ENCODE measurements at places on chromosomes 2 and 18.

- DNase-seq, result peak; percentile 8
Observed at GRCh38 chr2:7037340-7038333, 120.4 kb downstream of the RNF144A start.

- DNase-seq, result peak; percentile 54
Observed at GRCh38 chr2:85635636-85636035, 19.6 kb downstream of the USP39 start.

- no peak for DNase-seq
Observed at GRCh38 chr2:73575261-73575660, 67.0 kb downstream of the NAT8 start.

DNA sequence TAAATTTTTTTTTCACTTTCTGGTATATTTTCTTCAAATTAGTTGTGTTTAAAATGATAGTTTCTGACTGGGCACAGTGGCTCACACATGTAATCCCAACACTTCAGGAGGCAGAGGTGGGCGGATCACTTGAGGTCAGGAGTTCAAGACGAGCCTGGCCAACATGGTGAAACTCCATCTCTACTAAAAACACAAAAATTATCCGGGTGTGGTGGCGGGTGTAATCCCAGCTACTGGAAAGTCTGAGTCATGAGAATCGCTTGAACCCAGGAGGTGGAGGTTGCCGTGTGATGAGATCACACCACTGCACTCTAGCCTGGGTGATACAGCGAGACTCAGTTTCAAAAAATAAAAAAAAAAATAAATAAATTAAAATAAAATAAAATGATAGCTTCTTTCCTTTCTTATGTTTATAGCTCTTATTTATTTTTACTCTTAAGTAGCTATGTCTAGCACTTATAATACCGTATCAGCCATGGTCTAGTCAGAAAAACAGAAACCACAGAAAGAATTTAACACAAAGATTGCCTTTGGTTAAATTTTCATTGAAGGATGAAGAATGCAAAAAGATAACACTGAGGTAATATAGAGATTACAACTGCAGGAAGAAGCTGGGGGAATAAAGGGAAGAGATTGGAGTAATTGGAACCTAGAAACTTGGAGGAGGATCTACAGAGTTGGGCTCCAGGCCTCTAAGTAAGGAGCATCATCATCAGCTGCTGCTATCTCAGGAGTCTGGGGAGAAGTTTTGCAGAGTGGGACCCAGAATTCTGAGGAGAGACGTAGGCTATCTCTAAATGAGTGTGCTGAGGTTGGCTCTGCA lies 54.7 kb upstream of the MBOAT2 start:
- peak; percentile 75 for DNase-seq

- peak; percentile 91 for DNase-seq
Observed at GRCh38 chr2:109126501-109126860, 2.5 kb upstream of the SH3RF3 start.

DNA sequence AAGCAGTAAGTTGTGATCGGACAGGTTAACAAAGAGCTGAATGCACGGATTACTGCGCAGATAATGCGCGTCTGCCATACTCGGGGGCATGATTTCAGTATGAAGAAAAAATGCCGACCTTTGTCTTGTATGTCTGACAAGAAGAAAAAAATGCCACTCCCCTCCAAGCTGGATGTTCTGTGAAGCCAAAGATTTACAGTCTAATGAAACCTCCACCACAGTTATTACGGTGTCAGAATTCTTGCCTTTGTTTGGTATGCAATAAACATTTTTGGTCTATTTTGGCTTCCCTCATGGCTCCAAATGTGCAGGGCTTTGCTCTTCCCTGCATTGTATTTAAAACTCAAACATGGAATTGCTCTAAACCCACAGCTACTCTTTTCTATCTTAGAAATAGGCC lies 72.2 kb upstream of the THUMPD2 start:
- DNase-seq, result no peak

- peak; percentile 31 for DNase-seq
Observed at GRCh38 chr2:11750422-11750821, 4.0 kb downstream of the LPIN1 start.

DNA sequence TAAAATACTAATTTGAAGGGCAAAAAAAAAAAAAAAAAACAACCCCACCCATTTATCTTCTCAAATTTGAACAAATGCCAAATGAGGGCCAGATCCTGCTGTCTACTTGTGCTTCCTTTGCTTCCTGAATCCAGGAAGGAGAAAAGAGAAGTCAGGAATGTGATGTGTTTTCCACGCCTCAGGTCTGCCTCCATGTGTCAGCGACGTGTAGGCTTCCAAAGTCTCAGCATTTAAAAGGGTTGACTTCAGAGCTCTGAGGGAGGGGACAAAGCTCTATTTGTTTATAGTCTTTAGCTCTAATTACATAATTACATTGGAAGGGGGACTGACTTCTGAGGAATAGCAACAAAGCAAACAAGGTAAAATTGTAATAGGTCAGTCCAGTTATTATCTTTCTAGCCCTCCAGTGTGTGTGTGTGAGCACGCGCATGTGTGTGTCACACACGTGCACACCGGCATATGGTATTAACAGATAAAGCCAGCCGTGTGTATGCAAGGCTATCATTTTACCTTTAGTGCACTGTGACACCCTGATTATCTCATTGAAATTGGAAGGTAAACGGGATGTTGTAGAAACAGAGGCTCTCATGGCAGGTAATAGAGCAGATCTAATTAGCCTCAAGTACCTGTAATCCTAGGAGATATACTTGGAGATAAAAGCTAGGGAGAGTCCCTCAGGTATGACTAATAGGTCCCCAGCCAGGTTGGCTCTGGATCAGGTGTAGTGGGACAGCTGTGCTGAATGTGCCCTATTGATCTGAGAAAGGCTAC lies 911.4 kb upstream of the ZEB2 start:
- peak; percentile 4 for DNase-seq

GRCh38 chr2:15657759-15658158 lies 66.1 kb downstream of the DDX1 start:
- no peak for DNase-seq

GRCh38 chr2:72204156-72204785 lies 56.6 kb upstream of the CYP26B1 start:
- no peak for DNase-seq

DNA sequence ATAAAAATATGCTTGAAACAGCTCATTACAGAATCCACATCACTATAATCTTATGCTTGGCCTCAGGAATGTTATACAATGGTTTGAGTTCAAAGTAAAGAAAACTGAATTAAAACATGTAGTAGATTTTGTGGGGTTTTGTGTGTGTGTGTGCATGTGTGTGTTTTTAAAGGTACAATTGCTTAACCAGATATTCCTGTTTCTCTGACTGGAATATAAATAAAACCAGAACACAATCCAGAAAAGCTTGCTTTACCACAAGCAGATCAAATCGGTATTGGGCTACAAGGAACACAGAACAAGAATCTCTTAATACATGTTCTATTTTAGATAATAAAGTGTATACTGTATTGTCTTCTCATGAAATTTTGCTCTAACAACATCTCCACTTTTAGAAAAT lies 110.0 kb downstream of the TMEM247 start:
- no peak for DNase-seq

DNA sequence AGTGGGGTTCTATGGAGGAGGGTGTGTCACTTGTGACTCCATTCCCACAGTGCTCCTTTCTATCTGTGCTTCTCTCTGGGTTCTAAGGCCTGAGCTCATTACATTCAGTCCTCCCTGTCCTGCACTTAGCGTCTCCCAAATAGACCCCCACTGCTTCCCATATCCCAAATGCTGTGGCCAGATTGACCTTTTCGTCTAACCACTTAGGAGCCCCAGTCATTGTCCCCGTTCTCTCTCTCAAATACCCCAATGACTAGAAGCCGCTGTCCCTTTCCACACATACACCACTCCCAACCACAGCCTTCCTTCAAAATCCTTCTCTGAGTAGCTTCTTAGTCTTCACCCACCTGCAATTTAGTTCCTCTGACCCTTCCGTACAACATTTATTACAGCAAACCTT lies 146.5 kb downstream of the TRIM43 start:
- DNase-seq, result no peak

GRCh38 chr18:48827291-48828193 lies 123.2 kb downstream of the SMAD7 start:
- DNase-seq, result no peak

DNA sequence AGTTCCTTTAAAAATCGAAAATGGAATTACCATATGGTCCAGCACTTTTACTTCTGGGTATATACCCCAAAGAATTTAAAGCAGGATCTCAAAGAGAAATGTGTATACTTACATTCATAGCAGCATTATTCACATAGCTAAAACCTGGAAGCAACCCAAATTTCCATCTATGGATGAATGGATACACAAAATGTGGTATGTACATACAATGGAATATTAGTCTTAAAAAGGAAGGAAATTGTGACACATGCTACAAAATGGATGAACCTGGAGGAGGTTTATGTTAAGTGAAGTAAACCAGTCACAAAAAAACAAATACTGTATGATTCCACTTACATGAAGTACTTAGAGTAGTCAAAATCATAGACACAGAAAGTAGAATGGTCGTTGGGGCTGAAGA lies 147.9 kb upstream of the LTBP1 start:
- peak; percentile 10 for DNase-seq

GRCh38 chr2:98280376-98281102 lies 65.7 kb upstream of the CNGA3 start:
- peak; percentile 12 for DNase-seq

DNA sequence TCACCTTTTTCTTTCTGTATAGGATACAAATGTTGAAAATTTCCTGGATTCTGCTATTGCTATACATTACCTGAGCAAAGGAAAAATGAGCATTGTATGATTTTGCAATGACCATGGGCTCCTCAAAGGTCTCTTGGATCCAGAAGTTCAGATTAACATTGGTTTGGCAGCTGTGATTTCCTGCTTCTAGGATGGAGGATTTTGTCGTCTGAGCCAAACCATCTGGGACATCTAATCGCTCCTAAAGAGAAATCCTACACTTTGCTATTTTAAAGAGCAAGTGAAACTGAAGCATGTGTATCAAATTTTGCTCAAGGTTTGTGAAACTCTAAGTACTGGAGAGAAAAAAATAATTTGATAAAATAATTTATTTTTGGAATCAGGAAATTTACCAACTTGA lies 115.1 kb upstream of the ST6GAL2 start:
- no peak for DNase-seq

All from ELR (cell line).